EL (cell line): ENCODE measurements at places on chromosomes 5 and 9.

DNA sequence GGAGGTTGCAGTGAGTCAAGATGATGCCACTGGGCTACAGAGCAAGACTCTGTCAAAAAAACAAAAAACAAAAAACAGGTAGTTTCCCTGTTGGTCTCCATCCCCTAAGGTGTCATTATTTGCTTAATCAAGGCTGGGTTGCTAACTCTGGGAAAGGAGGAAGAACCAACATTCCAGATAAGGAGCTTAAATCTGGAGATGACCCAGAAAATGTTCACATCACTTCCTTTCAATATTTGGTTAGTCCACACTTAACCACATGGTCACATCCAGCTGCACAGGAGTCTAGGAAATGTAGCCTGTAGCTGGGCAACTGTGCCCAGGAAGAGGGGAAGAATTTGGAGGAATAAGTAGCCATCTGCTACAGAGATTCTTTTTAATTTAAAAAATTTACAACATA is 25.9 kb upstream of the MEGF9 start:
- DNase-seq, result no peak

GRCh38 chr5:173764332-173765028 is 123.7 kb upstream of the CPEB4 start:
- DNase-seq, result peak; percentile 96

- peak; percentile 84 for DNase-seq
Measured at GRCh38 chr9:124251605-124252378, 6.0 kb upstream of the NEK6 start.

DNA sequence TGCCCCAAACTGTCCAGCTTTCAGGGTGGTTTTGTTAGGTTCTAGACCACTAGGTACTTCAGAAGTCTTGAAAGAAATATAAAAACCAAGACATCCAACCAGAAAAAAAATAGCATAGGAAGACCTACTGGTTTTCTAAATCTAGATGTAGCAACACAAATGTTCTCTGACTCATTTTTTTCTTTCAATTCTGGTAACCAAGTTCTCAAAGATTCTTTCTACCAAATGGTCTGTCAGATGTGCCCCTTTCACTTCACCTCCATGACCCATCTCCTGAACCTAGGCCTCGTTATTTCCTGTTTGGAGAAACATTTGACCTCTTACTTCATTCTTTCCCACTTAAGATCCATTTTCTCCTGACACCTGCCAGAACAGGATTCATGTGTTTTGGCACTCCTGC is 355.3 kb downstream of the KIAA0825 start:
- DNase-seq, result no peak

- DNase-seq, result no peak
Measured at GRCh38 chr5:24042688-24043087, 535.3 kb downstream of the PRDM9 start.

GRCh38 chr9:134795446-134795845 is 85.2 kb upstream of the FCN2 start:
- no peak for DNase-seq

DNA sequence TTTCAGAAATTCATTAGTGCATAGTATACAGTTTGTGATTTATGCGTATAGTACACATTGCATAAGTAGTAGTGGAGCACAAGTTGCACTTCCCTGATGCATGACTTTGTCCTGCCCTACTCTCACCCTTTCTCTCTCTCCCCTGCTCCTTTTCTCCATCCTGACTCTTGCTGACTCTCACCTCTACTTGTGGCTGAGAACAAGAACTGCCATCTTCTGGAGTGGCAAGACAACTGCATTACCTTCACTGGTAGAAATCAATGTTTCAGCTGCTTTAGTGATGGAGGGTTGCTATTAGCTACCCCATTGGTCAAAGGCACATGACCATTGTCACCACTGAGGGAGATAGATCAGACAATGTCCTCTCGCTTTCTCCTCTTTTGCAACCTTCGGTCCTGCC is 26.9 kb downstream of the SPEF2 start:
- DNase-seq, result no peak

DNA sequence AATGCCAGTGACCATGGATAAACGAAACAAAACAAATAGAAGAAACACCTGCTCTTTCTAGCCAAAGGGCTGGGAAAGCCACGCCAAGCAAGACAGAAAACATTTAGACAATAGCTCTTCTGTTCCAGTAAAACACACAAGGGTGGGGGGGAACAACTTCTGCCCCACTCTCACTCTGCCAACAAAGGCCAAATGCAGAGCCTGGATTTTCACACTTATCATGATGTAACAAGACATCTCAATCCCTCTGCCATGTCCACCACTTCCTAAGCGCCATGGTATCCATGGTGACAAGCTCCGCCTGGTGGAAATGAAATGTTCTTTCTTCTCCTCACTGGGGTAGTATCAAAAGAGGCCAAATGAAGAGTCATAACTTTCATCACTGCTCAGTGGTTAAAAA is 60.6 kb downstream of the DRD1 start:
- DNase-seq, result no peak

DNA sequence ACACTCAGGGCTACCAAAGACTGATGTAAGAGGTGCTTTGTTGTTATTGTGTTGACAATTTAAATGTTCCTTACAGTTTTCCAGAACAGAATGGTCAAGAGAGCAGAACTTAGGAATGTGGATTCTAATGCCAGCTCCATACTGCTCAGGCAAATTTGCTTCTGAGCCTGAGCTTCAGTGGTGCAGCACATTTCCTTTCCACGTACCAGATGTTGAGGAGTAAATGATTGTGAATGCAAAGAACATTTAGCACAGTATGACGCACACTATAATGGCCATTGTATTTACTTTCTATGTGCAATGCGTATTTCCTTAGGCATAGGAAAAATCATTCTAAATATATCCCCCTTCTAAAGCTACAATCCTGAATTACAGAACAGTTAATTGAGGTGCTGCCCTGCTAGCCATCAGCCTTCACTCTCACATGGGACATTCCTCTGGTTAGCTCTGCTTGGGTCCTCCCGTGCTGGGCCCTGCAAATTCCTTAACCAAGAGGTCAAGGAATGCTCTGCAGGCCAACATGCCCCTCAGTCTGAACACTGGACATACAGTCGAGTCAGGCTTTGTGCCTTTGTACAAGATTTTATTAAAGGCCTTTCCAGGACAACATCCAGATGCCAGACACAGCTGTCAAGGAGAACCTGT is 21.1 kb upstream of the TMEM174 start:
- DNase-seq, result no peak

DNA sequence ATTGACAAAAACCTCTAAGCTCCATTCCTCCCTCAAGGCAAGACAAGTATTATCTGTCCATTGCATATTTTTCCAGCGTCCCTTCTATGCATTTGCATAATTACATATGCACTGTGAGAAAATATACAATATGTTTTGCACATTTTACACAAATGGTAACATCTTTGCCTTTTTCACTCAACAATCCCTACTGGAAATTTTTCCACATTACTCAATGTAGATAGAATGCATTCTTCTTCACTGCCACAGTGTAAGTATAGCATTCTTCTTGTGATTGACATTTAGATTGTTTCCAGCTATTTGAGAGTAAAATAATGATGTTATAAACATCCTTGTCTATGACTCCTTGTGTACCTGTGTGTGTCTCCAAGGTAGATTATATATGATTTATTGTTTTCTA is 205.0 kb downstream of the SLIT3 start:
- no peak for DNase-seq

DNA sequence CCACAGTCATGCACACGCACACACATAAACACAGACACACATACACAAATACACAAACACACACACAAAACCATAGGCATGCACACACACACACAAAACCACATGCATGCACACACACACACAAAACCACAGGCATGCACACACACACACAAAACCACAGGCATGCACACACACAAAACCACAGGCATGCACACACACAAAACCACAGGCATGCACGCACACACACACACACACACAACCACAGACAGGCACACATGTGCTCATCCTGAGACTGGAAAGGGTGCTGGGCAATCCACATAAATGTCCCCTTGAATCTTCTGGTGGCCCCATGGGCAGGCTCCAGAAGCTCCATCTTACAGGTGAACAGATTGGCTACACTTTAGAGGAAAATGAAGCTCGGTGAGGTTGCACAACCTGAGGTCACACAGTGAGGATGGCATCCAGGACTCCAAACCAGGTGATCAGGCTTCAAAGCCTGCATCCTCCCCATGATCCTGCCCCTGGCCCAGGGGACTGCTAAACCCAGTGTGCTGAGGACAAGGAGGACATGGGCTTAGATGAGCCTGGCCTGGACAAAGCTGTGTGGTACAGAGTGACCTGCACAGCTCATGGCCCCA is 144.8 kb downstream of the GADD45G start:
- DNase-seq, result no peak

DNA sequence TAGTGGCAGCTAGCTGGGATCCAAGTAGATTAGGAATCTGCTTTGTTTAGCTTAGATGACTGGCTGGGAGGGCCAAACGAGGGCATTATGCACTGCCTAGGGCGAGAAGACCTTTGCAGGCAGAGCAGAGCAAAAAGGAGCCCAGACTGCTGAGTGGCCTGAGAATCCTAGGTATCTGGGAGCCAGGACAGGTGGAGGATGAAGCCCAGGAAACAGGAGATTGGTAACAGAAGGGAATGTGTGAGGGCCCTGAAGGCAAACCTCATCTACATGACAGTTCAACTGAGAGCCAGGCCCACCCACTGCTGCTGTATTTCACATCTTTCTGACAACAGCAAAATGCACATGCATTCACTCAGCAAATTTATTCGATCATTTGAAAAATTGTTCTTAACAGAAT is 192.3 kb downstream of the DTWD2 start:
- no peak for DNase-seq

DNA sequence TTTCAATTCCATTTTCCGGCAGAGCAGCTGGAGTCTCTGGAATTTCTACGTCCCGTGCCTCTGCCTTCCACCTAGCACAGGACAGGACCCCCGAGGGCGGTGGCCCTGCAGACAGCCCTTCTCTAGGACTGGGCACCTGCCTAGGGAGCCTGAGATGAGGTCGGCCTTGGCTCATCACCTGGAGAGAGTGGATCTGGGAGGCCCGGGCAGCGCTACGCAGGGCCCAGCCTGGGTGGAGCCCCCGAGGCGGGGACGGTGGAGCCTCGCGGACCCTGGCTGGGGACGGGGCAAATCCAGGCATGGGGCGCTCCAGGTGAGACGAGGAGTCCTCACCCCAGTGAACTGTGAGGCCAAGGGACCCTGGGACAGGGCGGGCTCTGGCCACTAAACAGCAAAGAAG is 114.5 kb downstream of the MTRR start:
- no peak for DNase-seq

GRCh38 chr9:121082075-121082474 is 7.3 kb downstream of the CNTRL start:
- no peak for DNase-seq

DNA sequence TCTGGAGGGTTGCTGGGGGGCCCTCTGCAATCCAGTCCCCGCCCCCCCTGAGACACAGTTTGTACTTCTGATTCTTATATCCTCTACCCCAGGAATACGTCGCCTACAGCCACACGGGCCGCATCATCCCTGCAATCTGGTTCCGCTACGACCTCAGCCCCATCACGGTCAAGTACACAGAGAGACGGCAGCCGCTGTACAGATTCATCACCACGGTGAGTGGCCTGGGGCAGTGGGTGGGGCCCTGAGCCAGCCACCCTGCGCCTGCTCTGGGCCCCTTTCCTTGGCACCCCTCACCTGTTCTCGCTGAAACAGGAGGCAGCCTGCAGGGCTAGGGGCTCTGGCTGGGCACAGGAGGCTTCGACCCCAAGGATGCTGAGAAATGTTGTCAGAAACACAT is 24.1 kb upstream of the RPL26L1 start:
- DNase-seq, result no peak

DNA sequence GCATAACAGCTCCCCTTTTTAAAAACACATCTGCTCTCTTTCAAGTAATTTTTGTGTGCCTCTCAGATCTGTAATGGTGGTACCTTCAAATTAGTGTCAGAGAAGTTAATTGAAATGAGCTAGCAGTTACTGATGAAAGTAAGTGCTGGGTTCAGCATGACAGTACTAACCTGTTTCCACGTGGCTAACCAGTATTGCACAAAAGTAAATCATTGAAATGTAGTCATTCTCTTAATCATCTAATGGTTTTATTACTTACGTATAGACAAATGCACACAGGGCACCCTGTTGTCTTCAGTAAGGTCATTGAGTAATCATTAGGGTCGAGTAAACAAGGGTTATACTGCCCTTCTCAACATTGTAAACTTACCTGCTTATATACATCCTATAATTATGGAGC is 157.8 kb upstream of the PRR16 start:
- DNase-seq, result no peak

DNA sequence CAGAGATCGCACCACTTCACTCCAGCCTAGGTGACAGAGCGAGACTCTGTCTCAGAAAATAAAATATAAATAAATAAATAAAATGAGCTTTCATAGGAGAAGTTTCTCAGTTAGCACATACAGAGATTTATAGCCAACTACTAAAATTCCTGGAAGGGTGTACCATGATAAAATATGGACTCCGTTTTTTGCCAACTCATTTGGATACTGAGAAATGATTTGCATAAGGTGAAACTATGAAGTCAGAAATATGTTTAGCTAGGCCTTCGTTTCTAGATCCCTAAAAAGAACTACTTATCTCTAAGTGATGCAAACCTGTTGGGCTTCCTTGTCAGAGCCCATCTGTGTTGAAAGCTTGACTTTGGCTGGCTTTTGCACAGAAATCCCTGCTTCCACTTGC is 56.9 kb upstream of the SLC1A1 start:
- DNase-seq, result no peak

DNA sequence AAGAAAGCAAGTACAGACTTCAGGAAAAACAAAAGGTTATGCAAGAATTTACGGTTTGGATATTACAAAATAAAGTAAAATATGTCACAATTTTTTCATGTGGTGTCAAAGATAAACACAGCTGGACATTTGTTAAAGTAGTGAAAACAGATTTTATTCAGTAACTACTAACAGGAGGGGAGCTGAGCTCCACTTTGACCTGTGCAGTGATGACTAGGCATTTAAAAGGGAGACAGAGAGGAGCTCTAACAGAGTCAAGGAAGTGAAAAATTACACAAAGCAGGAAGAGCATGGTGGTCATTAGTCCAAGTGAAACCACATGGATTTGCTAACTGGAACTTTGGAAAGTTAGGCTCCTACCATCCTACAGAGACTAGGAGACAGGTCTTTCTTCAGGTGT is 263.6 kb upstream of the PCSK5 start:
- DNase-seq, result no peak

- DNase-seq, result peak; percentile 35
Measured at GRCh38 chr9:36163786-36164170, 5.4 kb upstream of the CCIN start.

DNA sequence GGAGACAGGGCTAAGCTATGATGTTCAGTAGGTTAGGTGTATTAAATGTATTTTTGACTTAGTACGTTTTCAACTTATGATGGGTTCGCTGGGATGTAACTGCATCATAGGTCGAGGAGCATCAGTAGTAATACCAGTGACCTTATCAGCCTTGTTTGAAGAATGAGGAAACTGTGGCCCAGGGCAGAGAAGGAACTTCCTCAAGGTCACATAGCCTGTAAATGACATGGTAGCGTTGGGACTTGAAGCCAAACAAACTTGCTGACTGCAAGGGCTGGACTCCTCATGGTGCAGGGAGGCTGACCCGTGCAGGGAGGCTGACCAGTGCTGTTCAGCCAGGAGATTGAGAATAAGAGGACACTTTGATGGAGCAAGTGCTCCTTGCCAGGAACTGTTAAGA is 21.3 kb upstream of the PTPN3 start:
- DNase-seq, result no peak
